ENCODE measurements at places on chromosomes 2 and 18.

DNA sequence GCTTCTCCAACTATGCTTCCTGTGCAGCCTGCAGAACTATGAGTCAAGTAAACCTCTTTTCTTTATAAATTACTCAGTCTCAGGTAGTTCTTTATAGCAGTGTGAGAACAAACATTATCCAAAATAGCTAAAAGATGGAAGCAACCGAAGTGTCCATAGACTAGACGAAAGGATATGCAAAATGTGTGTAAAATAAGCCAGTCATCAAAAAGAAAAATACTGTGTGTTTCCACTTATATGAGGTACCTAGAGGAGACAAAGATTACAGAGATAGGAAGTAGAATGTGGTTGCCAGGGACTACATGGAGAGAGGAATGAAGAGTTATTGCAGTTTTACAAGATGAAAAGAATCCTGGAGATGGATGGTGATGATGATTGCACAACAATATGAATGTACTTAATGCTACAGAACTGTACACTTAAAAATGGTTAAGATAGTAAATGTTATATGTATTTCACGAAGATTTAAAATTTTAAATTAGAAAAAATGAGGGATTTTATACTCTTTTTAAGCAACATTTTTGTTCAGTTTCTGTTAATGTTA lies 99.3 kb upstream of the FN1 start:
- no peak for DNase-seq

DNA sequence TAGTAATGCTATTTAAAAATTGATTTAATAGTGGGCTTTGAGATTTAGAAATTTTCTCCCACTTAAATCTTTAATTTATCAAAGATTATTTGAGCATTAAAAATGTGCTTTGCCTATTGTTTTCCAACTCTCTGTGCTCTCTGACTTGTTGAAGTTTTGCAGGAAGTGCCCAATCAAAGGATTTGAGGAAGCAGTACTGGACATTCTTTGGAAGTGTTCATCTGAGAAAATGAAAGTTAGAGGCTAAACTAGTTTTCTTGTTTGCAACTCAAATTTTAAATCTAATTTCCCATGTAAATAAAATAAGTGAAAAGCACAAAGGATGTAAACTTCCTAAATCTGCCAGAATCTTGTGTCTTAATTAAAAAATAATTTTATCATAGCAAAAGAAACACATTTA lies 89.1 kb downstream of the CAMKMT start:
- DNase-seq: no peak

DNA sequence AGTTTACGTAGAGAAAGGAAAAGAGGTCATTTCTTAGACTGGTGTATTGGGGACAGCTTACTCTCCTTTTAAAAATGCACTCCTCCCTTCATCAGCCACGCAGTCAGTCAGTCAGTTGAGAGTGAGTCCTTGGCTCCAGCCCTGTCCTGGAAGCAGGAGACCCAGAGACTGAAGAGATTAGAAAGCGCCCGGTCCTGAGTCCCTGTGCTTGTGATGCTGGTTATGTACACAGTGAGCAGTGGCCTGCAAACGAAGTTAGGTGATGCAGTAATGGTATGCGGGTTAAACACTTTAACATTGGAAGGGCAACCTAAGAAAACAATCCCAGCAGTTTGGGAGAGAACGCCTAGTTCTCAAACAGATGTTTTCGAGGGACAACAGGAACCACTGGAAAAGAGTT lies 6.3 kb upstream of the ASB1 start:
- DNase-seq: no peak

DNA sequence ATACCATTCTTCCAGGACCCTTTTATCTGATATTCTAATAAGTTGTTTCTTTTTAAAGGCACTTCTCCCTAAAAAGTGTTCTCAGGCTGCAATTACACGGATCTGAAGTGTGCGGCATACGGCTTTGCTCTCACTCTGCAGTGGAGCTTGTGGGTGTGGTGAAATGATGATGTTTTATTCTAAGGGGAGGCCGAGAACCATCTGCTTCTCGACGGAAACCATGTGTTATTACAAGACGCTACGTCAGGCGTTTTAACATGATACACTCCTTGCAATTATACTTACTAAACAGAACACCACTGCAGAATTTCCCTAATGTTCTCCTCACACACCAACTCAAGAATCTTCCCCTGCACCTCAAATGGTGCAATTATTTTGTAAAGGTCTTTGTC lies 34.9 kb upstream of the CTDP1 start:
- no peak for DNase-seq
